Ascending aorta (tissue), 2 donors: ENCODE measurements at places on chromosomes 4 and X.

DNA sequence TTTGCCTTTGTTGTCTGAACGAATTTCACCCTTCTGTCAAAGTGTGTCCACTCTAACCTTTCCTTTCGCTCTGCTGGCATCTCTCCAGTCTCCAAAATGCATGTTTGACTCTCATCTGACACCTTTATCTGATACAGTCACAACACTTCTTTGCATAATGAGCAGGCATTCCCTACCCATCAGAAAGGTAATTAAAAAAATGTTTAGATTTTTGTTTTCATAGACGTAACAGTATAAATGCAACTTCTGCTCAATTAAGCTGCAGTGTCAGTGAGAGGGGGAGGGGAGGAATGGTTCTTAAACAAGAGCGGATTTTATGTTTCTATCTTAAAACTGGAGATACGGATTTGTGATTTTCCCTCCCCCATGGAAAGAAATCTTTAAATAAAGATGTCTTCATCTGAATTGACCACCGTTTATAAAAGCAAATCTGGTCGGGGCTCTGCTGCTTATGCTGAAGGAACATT, 70.2 kb downstream of the CXXC4 start:
- no peak for DNase-seq

- DNase-seq: no peak
Measured at GRCh38 chr4:83917572-83917971, 381.7 kb downstream of the GPAT3 start.

DNA sequence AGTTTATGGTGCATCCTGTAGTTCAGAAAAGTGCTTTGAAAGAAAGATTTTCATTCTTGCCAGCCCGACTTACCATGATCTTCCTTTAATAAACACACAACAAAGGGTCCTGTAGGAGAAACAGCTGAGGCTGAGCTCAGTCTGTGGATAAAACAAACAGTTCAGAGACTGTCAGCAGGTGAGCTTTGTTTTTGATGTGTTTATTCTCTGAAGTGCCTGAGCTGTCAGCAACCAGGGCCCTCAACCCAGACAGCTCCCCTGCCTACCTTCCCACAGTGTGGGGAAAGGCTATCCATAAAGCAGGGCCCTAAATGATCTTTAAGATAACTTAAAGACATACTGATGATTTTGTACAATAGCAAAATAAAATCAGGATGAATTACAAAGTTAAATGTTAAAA, 459.2 kb upstream of the GALNT7 start:
- DNase-seq: no peak

DNA sequence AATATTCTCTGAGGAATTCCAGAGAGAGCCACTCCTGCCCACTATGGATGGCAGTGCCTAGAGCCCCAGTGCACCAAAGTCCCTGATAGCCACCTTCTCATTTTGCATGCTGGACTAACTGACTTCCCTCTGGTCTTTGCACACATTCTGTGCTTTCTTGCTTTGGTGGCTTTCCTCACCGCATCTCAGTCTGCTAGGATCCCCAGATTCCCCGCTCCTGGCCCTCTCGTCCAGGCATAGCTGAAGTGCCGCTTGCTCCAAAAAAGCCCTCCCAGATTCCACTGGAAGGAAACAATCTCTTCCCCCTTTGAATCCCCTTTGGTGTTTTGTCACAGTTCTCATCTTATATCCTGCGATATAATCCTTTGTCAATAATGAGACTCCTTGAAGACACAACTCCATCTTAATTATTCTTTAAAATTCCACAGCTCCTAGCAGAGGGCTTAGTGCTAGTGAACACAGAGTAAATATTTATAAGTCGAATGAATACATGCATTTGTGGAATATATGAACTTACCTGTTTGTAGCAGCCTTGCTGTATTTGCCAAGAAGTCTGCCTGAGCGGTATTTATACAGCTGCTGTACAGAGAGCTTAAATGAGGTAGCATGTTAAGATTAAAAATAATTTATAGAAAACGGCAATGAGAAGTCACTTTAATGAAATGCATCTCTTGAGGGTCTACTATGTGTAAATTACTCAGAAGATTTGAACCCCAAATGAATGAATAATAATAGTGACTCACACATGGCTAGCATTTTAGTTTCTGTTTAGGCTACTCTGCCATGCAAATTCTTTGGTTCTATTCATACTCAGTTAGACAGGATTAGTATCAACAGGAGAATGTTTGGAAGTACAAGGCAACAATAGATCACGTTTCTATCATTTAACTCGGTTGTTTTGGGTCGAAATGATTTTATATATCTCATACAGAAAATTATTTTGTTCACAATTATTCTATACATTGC, 421.9 kb upstream of the TENM3 start:
- no peak for DNase-seq

- DNase-seq: no peak
Measured at GRCh38 chrX:40476958-40477357, 103.8 kb upstream of the ATP6AP2 start.

DNA sequence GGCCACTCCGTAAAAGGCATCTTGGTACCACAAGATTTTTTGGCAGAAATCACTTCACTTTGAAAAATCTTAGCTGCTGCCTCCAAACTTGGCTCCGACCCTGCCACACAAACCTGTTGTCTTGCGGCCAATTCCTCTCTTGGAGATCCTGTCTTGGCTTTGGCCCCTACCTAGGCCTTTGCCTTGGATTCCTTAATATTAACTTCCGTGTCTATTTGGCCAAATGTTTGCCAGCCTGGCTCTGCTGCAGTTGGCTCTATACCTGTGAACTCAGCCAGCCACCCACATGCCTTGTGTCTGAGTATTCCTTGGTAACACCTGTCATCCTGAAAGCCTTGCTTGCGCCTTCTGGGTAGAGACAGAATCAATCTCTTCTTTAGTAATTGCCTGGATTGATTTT, 12.5 kb downstream of the GRXCR1 start:
- DNase-seq: no peak
